ENCODE measurements at places on chromosomes 16 and 17.
A peak's percentile ranks its signal among the peaks of the same experiment; 100 is the strongest.

DNA sequence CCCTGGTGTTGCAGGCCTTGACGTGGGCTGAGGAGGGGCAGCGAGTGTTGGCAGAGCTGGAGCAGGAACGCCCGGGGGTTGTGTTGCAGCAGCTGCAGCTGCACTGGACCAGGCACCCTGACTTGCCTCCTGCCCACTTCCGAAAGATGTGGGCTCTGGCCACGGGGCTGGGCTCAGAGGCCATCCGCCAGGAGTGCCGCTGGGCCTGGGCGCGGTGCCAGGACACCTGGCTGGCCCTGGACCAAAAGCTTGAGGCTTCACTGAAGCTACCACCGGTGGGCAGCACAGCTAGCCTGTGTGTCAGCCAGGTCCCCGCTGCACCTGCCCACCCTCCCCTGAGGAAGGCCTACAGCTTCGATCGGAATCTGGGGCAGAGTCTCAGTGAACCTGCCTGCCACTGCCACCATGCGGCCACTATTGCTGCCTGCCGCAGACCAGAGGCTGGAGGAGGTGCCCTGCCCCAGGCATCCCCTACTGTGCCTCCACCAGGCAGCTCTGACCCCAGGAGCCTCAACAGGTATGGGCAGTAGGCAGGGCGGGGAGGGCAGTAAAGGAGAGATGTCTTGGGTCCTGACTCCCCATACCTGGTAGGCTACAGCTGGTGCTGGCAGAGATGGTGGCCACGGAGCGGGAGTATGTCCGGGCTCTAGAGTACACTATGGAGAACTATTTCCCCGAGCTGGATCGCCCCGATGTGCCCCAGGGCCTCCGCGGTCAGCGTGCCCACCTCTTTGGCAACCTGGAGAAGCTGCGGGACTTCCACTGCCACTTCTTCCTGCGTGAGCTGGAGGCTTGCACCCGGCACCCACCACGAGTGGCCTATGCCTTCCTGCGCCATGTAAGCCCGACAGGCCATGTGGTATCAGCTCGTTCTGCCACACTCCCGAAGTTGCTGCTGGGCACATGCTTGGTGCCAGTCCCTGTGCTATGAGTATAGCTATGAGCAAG, 5.6 kb downstream of the PLEKHG4 start:
- no peak for DNase-seq

DNA sequence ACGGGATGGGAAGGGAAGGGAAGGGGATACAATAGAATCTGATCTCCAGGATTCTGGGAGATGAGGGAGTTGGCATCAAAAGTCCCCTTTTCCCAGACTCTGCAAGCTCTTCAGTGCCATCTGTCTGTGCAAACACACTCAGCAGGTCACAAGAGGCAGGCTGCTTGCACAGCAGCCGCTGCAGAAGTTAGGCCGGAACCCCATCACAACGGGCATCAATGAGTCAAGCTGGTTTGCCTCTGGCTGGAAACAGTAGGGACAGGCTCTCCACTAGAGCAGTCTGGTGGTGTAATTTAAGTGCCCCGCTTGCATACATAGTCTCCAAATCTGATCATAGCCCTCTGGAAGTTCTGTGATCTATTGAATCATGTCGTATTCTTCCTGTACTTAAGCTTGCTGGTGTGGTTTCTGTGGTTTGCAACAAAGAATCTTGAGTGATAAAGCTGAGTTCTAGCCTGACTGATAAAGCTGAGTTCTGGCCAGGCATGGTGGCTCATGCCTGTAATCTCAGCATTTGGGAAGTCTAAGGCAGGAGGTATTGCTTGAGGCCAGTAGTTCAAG, 33.7 kb upstream of the KDM8 start:
- peak; percentile 90 for DNase-seq

- DNase-seq: no peak
These were observed 118.8 kb upstream of the METRNL start for GRCh38 chr17:82960419-82961271.

DNA sequence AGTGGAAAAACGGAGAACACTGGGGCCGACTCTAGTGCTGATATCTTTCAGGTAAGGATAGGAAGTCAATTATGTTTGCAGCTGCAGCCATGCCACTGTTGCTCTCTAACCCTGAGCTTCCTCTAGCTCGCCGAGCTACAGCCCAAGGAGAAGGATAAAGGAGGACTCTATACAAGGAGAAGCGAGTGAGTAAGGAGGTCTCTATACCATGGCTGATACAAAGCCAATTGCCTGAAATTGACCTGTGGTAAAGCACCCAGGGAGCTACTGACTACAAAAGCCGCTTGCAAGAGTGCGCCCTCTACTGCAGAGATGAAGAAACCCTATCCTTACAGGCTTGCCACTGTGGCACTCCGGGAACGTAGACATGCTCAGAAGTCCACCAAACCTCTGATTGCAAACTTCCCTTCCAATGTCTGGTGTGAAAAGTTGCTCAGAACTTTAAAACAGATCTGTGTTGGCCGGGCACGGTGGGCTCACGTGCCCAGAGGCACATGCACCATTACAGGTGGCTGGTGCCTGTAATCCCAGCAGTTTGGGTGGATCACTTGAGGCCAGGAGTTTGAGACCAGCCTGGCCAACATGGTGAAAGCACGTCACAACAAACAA, 10.8 kb upstream of the SLC46A1 start:
- peak; percentile 62 for DNase-seq

- DNase-seq: no peak
These were observed 11.3 kb upstream of the RASD1 start for GRCh38 chr17:17507465-17508011.

DNA sequence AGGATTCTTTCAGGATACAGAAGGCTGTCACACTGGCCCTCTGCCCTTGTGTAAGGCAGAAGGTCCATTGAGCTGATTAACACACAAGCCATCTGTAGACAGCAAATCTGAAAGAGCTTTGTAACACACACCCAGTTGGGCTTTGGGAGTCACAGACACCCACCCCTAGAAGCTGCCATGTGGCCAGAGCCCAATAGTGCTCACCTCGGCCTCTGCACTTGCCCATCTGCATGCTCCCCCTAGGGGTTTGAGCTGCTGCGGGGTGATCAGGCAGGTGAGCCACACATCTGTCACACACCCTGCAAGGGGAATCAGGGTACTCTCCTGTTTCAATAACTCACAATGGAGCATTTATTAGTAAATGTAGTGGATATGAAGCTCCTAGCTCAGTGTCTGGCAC, 138.3 kb downstream of the CHD9NB start:
- no peak for DNase-seq

- no peak for DNase-seq
These were observed 95.7 kb downstream of the CACNG1 start for GRCh38 chr17:67139784-67140665.

- DNase-seq: no peak
These were observed 203.7 kb upstream of the COX10 start for GRCh38 chr17:13865650-13866049.

DNA sequence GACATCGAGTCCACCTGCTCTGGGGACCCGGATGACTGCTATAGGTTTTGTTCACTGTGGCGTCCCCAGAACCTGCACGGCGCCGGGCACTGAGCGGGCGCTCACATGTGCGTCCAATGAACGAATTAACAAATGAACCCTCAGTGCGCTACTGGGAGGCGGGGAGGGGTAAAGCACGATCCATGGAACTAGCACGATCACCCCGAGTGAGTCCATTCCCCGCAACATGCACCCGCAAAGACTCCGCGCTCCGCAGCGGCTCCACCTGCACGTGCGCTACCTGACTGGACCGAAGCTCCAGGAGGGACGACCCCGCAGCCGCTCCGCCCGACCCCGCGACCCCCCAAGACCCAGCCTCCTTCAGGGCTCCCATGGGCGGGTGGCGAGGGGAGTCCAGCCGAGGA, 491 bp downstream of the TRAP1 start:
- peak; percentile 37 for DNase-seq

DNA sequence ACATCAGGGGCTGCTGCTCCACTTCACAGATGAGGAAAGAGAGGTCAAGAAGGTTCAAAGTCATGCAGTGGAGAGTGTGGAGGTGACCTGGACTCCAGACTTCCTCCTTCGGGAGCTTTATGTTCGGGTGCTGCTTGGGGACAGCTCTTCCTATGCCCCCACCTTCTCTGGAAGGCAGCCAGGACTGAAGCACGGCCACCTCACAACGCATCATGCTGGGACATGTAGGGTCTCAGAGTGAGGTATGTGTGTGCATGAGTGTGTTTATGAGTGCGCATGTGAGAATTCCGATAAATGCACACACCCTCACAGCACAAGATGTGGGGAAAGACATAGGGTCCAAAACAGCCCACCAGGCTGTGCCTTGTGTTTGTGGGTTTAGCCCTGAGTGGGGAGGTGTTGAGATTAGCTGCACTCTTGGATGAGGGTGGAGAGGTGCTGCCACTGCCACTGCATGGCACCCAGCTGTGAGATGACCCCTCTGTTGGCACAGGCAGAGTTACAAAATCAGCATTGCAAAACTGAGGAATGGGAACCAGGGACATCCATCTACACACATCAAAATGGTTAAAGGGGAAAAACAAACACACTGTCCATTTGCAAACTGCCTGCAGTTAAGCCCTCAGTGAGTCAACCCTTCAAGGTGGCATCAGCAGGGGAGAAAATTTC, 367.4 kb downstream of the SEC14L1 start:
- DNase-seq: no peak

DNA sequence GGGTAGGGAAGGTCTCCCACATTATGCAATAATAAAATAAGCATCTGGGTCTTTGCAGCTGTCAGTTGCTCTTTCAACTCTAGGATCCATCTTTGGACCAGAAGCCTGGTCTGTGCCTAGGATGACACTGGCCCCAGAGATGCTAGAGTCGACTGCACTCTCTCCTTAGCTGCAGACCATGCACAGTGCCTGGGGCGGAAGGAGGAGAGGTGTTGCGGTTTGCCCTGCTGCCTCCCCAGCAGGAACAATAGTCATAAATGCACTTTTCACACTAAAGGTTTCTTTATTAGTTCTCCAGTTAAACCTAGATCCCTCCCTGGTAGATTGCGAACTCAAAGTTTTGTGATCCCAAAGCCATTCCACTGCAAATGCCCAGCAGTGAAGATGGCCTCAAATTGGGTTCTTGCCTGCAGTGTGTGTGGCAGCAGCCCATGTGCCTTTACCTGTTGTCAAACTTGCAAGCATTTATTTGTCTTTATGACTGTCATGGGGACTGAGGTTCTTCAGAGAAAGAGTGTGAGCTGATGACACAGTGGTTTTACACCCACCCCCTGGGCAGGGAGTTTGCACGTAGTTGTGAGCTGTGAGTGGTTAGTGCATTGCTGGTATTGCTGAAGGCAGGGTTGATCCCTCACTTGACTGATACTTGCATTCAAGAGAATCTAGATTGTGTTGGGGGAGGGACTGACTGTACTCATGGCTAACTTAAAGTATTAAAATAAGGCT, 10.3 kb downstream of the ATXN1L start:
- peak; percentile 21 for DNase-seq

DNA sequence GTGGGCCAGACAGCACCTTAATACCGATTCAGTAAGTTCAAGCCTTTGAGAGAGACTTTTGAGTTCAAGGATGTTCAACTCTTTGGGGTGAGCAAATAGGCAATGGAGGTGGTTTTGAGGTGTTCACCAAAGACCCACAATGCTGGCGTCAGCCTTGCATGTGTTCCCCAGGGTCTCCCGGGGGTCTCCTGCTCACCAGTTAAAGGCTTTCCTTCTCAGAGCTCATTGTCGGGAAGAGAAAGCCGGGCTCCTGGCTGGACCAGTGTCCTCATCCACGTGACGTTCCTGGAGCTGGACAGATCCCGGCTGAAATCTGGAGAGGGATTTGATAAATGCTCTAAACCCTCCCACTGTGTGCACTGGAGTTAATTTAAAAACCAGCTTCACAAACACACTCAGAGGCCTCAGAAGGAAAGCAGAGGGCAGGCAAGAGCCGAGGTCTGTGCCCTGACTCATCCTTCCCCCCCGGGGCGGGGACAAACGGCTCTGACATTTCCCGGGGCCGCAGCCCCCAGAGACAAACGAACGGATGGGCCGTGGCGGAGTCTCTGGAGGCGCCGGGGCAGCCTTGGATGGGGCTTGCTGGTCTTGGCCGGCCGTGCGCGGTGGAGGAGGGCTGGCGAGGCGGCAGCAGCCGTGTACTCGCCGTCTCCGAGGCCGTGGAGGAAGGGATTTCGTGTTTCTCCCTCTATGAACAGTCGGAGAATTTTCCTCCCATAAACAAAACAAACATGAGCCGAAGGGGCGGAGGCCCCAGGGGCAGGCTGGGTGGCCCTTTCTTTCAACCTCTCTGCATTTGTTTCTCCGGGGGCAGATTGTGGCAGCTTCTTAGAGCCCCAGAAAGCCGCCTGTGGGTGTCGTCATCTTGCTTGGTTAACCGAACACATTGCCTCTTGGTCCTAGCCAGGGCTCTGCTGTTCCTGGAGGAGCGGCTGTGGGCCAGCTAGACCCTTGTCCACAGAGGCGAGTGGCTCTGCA, 94.2 kb downstream of the NTN1 start:
- DNase-seq: peak; percentile 60

DNA sequence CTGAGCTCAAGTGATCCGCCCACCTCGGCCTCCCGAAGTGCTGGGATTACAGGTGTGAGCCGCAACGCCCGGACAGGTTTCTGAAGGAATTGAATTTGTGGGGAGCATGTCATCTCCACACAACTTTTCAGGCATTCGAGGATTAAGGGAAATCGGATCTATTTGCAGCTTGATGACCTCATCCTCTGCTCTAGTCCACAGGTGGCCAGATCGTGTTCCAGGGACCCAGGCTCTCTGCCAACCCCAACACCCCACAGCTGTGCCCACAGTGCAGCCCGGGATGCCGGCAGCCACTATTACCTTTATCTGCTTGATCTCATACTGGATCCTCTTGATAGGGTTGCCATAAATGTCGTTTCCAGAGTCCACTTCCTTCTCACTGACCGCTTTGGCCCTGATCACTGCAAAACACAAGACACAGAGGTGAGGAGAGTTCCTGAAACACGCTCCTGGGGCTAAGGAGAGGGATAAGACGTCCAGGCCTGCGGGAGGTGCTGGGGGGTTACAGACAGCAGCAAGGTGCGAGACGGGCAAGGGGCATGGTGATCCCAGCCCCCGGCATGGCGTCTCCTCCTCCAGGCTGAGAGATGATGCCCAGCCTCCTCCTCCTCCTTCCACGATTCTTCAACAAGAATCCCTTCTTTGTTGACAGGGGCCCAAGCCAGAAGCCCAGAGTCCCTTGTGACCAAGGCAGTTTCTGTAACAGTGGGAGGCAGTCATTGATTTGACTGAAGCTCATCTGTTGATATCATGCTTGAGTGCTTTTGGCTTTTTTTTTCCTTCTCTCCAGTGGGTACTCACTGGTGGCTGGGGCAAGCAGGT, 29.3 kb downstream of the CEP295NL start:
- DNase-seq: no peak

- no peak for DNase-seq
These were observed 74.6 kb downstream of the ZNF18 start for GRCh38 chr17:11922638-11923037.
